ENCODE measurements at places on chromosomes 5 and 9. TPM values are rescaled to one million over a fixed set of nuclear protein-coding genes. Genes with fewer than 3 reads are reported as not detected.

The EIF4E1B gene
- total RNA-seq, result not detected

The DCANP1 gene
- not detected for total RNA-seq

The APC gene
- total RNA-seq, result 68.3 TPM

GRCh38 chr9:84297162-84297821 is 43.3 kb downstream of the SLC28A3 start:
- DNase-seq, result no peak

DNA sequence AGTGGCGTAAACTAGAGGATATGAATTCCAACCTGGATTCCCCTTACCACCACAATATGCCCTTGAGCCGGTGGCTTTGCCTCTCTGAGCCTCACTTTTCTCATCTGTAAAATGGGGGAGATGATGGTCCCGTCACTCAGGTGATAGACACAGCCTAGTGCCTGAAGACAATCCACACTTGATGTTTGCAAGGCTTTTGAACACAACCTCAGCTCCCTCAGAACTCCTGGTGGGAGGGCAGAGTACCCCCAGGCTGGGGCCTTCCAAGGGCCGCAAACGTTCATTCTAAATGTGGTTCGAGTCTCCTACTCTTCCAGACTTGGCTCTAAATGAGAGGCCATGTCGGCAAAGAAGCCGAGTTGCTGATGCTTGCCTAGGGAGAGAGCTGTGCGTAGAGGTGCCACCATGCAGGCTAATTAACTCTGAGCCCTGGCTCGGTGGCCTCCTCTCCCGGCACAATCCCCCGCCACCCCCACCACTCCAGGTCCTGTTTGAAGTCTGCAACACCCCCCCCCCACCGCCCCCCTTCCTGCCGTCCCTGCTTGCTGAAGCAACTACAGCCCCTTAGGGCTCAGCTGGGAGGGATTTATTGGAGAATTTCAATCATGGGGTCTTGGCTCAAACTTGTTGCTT is 97.7 kb upstream of the LMX1B start:
- no peak for DNase-seq

DNA sequence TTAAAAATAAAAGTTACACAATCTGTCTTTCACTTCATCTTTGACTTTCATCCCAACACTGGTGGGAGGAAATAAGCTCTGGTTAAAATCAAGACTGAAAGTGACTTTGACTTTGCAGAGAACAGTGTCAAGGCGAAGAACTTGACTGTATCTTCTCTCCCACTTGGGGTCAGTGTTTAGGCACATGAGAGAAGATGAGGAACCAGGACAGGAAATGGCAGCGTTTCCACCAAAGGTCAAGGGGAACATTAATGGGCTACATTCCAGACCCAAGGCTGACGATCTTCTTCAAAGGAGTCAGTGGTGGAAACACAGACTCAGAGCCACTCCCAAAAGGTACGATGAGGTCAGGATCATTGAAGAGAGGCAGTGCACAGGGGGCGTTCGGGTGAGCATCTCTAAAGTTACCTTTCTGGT is 409.5 kb downstream of the ARHGEF28 start:
- no peak for DNase-seq

DNA sequence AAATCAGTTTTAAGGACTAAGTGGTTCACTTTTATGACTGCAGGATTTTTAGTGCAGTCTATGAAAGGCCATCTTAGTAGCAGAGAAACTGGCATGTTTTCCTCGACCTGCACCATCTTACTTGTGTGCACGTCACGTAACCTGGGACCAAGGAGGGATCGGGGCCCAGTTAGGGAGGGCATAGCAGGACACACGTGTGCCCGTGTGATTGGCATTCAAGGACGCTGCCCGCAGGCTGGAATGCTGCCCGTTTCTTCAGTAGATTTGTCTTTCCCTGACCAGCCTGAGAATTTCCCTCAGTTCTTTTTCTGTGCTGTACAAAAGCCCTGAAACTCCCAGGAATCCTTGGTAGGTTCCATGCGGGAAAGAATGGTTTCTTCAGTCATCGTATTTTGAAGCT is 196.3 kb downstream of the TRIO start:
- no peak for DNase-seq

- no peak for DNase-seq
Measured at GRCh38 chr9:127837346-127837745, 17.1 kb downstream of the ENG start.

DNA sequence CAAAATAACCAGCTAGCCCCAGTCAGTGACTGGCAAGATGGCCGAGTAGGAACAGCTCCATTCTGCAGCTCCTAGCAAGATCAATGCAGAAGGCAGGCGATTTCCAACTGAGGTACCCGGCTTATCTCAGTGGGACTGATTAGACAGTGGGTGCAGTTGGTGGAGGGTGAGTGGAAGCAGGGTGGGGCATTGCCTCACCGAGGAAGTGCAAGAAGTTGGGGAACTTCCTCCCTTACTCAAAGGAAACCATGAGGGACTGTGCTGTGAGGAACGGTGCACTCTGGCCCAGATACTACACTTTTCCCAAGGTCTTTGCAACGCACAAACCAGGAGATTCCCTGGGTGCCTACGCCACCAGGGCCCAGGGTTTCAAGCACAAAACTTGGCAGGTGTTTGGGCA is 9.6 kb upstream of the BTNL8 start:
- no peak for DNase-seq

DNA sequence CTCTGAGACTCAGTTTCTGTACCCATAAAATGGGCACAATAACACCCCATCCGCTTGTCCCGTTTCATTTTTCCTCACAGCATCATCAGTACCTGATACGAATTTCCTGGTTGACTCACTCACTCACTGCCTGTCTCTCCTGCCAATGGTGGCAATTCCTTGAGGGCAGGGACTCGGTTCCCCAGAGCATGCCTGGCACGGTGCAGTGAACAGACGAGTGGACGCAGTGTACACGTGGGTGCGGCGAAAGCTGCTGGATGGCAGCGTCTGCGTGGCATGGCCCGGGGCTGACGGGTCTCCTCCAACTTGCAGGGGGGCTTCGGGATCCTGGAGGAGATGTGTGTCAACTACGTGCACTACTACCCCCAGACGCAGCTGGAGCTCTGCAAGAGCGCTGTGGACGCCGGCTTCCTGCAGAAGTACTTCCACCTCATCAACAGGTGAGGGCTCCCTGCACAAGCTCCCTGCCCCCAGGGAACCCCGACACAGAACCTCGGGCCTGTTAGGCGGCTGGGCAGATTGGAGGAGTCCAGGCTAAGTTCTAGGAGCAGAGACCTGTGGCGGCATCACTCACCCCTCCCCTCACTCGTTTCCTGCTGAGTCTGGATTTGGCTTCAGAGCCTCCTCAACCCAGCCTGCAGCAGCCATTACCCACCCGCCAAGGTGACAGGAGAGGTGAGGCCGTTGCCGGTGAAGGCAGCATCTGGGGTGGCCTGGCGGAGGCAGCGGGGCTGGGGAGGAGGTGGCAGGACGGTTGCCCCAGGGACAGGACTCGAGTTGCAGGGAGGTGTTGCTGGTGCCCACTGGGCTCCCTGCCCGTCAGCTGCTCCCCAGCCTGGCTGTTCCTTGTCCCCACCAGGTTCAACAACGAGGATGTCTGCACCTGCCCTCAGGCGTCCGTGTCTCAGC is 20.3 kb downstream of the DBH start:
- DNase-seq, result no peak

GRCh38 chr5:172598251-172599203 is 42.5 kb upstream of the NEURL1B start:
- no peak for DNase-seq

GRCh38 chr9:88530051-88530450 is 4.9 kb upstream of the NXNL2 start:
- DNase-seq, result no peak

- no peak for DNase-seq
Measured at GRCh38 chr5:124909734-124910133, 163.3 kb upstream of the ZNF608 start.
